Uterus (tissue), 4 donors: ENCODE measurements at places on chromosomes 3 and 15. TPM values are rescaled to one million over a fixed set of nuclear protein-coding genes. Genes with fewer than 3 reads are reported as not detected.
A peak's percentile ranks its signal among the peaks of the same experiment; 100 is the strongest.

DNA sequence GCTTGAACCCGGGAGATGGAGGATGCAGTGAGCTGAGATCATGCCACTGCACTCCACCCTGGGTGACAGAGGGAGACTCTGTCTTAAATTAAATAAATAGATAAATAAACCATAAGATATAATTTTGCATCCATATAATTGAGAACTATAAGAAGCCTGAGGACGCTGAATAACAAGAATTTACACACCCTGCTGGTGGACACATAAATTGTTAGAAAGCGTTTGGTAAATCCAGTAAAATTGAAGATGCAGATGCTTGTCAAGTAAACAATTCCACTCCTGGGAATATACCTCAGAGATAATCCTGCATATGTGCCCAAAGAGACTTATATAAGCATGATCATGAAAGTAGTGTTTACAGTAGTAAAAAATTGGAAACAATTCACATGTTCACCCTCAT is 41.7 kb downstream of the TTC23 start:
- H3K27me3 ChIP-seq, result no peaks in the 10 kb centered on the region
- no peak overlapping the region for H3K27ac ChIP-seq
- DNase-seq, result no peak
- H3K36me3 ChIP-seq, result no peaks in the 10 kb centered on the region
- H3K4me3 ChIP-seq, result no peak overlapping the region

DNA sequence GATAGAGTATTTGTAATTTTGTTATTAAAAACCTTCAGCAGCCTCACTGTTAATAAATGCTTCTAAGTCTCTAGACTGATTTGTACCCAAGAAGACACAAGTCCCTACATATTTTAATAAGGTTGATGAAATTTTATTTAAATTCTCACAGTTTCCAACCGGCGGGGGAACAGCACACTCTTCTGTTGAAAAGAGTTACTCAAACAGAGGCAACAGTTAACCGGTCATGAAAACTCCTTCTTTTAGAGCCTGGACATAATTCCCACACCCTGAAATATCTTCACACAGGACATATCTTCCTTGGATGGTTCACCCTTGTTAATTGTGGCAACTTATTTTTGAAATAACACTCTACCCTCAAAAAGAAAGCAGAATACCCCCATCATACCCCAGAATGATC is 278.8 kb downstream of the FOXP1 start:
- H3K27ac ChIP-seq, result peak overlapping the region; percentile 39
- H3K36me3 ChIP-seq, result no peaks in the 10 kb centered on the region
- peak overlapping the region; percentile 14 for H3K4me3 ChIP-seq
- no peaks in the 10 kb centered on the region for H3K4me1 ChIP-seq

- H3K36me3 ChIP-seq, result no peaks in the 10 kb centered on the region
- no peak for DNase-seq
- H3K4me3 ChIP-seq, result no peak overlapping the region
- no peak overlapping the region for H3K27ac ChIP-seq
- H3K27me3 ChIP-seq, result no peaks in the 10 kb centered on the region
Measured at GRCh38 chr3:16923112-16923511, 38.4 kb downstream of the PLCL2 start.

Gene FRMD5
- 0.37 TPM for total RNA-seq
